CD4-positive, alpha-beta T cell treated with Interleukin-1 beta for 1 hour (primary cell): ENCODE measurements at places on chromosomes 5 and 9.

GRCh38 chr5:94621763-94622162, 3.3 kb downstream of the SLF1 start:
- no peak for DNase-seq

DNA sequence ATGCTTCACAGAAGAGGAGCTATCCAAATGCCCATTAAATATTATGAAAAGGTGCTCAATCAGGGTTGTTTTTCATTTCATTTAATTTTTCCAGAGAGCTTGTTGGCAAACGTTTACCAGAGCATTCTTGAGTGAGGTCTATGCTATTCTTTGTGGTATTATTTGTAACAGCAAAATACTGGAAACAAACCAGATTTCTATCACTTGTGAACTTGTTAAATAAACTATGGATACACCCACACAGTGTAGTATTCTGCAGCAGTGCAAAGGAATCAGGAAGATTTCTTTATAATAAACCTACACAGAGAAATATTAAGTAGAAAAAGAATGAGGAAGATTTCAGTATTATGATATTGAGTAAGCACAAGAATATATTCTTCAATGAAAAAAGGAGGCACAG, 15.0 kb upstream of the SLC1A1 start:
- no peak for DNase-seq

GRCh38 chr5:56055287-56055686, 60.5 kb upstream of the IL6ST start:
- no peak for DNase-seq

- DNase-seq: no peak
Observed at GRCh38 chr9:137832830-137833590, 44.6 kb upstream of the CACNA1B start.

DNA sequence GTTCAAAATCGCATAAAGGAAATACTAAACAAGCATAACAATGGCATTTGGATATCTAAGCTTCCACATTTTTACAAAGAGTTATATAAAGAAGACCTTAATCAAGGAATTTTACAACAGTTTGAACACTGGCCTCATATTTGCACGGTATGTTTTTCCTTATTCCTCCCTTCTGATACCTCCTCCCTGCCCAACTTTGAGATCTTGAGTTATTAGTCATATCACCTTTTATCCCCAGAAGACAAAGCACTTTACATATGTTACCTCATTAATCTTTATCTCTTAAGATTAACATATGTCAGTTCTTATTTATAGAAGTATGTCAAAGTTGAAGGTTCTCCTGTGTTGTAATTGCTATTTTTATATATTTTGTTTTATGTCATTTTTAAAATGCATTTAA, 29.8 kb downstream of the TDRD7 start:
- no peak for DNase-seq

DNA sequence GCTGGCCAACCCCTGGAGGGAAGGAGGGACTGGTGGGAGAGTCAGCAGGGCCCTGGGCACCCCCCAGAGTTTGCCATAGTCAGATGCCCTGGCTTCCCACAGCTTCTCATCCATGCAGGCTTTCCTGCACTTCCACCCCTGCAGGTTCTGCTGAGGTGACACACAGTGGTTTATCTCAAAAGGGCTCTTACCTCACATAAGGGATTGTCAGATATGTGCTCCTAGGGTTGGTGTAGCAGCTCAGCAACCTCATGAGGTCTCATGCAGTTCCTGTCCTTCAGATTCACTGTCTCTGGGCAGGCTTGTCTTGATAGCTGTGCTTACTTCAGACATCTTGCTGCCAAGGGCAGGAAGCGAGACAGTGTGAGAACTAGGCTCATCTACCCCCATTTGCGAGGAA, 143.4 kb downstream of the KDM4C start:
- no peak for DNase-seq

- DNase-seq: no peak
Observed at GRCh38 chr9:86783884-86784283, 163.4 kb downstream of the GAS1 start.

- peak; percentile 51 for DNase-seq
Observed at GRCh38 chr9:72362680-72363139, 2.3 kb downstream of the ZFAND5 start.

DNA sequence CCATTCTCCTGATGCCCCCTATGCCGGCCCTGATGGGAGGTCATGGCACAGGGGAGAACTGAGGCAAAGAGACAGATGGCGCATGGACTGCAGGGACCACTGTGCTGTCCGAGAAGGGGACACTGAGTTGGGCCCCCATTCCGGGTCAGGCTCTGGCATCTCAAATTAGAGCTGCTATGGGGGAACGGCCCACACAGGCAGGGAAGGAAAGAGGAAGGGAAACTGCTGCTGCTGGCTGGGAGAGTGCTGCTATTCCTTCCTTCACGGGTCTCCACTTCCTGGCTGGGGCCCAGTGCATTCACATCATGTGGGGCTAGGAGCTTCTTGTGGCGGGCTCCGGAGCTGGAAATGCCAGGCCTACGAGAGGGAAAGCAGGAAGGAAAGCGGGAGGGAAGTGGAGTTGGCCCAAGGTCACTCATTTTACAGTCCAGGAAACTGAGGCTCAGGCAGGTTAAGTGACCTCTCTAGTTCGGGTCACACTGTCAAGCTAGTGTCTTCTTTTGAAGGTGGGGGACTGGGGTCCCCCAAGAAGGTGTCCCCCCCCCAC, 1.3 kb upstream of the CARD19 start:
- DNase-seq: peak; percentile 64

- DNase-seq: no peak
Observed at GRCh38 chr9:7103771-7104170, 346.0 kb downstream of the KDM4C start.
